Cerebellar cortex (tissue), 1 donor: ENCODE measurements at places on chromosomes 4 and X.

GRCh38 chr4:107470173-107470572, 249.9 kb downstream of the PAPSS1 start:
- no peak for DNase-seq

GRCh38 chr4:172055498-172055897, 242.3 kb downstream of the GALNTL6 start:
- no peak for DNase-seq

DNA sequence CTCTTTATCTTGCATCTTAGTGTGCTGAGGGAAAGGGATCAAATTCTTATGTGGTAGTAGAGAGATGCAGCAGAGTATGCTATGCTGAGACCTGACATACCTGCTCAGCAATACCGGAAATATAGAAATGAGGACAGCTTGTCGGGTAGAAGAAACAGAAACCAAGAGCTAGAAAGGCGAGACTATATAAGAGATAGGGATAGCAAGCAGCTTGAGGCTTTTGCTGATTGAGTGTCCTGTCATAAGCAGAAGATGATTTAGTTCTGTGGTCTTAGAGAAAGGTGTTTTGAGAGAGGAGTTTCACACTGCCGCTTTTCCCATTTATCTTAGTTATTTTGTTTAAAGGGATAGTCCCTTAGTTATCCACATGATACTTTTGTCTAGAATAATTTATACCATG, 31.7 kb downstream of the USP9X start:
- DNase-seq, result no peak

DNA sequence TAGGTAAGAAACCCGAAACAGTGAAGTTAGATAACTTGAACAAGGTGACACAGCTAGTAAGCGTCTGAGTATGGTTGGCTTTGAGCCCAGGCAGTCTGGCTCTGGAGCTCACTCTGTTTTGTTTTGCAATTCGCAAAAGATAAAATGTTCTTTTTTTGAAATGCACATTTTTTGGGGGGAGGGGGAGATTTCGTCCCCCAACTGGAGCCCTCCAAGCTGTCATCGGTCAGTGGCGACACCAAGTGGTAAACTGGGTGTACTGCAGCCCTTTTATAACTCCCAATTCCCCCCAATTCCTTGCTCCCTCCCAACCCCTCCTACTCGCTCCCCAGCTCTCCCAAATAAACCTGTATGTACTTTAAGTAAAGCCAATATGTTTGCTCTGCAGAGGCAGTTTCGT, 2.8 kb upstream of the CLCN5 start:
- DNase-seq, result peak; percentile 35

- DNase-seq, result no peak
Observed at GRCh38 chr4:32884198-32884597, 2164.0 kb downstream of the PCDH7 start.

DNA sequence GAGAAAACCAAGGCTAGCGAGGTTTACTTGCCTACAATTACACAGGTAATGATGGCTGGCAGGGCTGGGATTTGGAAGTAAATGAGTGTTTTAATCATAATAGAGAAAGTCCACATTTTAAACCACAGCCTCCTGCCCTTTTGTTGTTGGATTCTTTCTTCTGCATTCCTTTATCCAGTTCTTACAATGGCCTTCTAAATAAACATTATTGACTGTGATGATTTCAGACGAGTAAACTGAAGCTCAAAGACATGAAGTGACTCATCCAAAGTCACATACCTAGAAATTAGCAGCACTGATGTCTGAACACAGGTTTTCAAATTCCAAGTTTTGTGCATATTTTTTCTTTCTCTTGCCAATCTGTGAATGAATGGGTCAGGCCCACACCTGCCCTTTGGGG, 51.2 kb upstream of the C1QTNF7 start:
- no peak for DNase-seq
